Urothelium cell line (cell line): ENCODE measurements at places on chromosomes 5 and 9.
A peak's percentile ranks its signal among the peaks of the same experiment; 100 is the strongest.

- DNase-seq = no peak
Observed at GRCh38 chr5:133824661-133825254, 143.7 kb downstream of the C5orf15 start.

GRCh38 chr9:76932757-76933156, 26.8 kb upstream of the PRUNE2 start:
- DNase-seq = no peak

- peak; percentile 41 for DNase-seq
Observed at GRCh38 chr5:179732918-179733771, 523 bp downstream of the MAML1 start.

- DNase-seq = no peak
Observed at GRCh38 chr5:103646698-103647614, 84.4 kb upstream of the NUDT12 start.
